ENCODE measurements at places on chromosomes 2 and 18.

DNA sequence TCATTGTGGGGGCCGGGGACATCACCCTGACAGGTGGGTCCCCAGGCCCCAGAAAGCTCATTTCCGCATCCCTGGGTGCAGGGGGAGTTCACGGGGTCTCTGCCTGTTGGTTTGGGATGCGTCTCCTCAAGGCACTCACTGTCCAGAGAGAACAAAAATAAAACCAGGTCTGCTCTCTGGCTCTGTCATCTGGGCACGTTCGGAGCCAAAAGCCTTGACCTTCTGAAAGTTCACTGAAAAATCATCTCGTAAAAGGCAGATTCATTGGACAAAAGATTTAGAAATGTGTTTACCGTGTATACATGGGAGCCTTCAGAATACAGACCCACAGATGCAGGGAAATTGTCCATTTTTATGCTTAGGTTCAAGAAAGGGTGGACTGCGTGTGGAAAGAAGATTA, 26.6 kb downstream of the MLPH start:
- H3K4me3 ChIP-seq, result no peak overlapping the region
- no peaks in the 10 kb centered on the region for H3K4me1 ChIP-seq
- no peak for DNase-seq
- no peak overlapping the region for H3K27ac ChIP-seq

DNA sequence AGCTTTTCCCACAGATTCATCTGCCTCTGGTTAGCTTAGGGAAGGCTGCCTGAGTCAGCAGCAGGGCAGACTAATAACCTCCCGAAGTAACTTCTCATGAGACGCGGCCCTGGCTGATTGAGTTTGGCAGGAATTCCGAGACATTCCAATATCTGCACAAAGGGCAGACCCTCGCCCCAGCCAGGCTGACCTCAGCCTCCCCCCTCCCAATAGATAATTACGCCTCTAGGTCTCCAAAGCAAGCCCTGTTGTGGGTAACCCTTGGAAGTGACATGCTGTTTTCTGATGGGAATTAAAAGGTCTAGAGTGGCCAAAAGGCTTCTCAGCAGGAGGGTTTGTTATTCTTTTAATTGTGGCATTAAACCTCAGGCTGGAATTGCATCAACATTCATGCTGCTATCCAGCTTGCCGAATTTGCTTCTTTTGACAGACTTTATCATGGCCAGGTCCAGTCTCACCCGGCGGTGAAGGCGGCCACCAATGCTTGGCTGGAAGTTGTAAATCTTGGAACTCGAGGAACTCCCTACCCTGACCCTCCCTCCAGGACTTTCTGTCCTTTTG, 98.0 kb upstream of the SLC14A2 start:
- DNase-seq, result no peak
- no peak overlapping the region for H3K27ac ChIP-seq
- H3K4me1 ChIP-seq, result no peaks in the 10 kb centered on the region

- H3K36me3 ChIP-seq, result no peaks in the 10 kb centered on the region
- H3K27ac ChIP-seq, result peak overlapping the region; percentile 71
- DNase-seq, result peak; percentile 64
- no peaks in the 10 kb centered on the region for H3K27me3 ChIP-seq
These were observed 134.8 kb downstream of the EIPR1 start for GRCh38 chr2:3242747-3243369.

- H3K36me3 ChIP-seq, result no peaks in the 10 kb centered on the region
- no peak overlapping the region for H3K4me3 ChIP-seq
- no peak overlapping the region for H3K27ac ChIP-seq
- peaks cover 9% of the 10 kb centered on the region for H3K4me1 ChIP-seq
- no peaks in the 10 kb centered on the region for H3K27me3 ChIP-seq
- DNase-seq, result no peak
These were observed 55.0 kb downstream of the IMPA2 start for GRCh38 chr18:12036201-12036751.

All from CD4-positive, CD25-positive, alpha-beta regulatory T cell (primary cell).